ENCODE measurements at places on chromosomes 2 and 18.

GRCh38 chr2:52035391-52035790 is 1003.5 kb upstream of the NRXN1 start:
- no peak for DNase-seq

DNA sequence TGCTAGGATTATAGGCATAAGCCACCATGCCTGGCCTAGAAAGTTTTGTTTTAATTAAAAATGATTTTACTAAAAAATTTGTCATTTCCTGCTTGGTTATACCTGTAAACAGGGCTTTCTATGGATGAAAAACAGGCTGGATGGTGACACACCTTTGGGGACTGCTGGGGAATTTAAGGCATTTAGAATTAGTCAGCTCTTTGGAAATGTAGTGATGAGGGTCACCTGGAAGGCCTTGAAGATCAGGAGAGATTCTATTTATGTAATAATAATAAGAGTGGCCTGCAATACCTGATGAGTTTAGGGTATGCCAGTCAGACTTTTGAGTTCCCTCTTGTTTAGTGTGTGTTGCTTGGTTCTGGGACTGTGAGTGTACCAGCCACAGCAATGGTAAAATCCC is 51.1 kb downstream of the RALBP1 start:
- DNase-seq: no peak

- no peak for DNase-seq
Measured at GRCh38 chr18:22221350-22221749, 52.0 kb downstream of the GATA6 start.

GRCh38 chr2:24501813-24502212 is 10.8 kb downstream of the NCOA1 start:
- DNase-seq: no peak

- no peak for DNase-seq
Measured at GRCh38 chr18:2573408-2573807, 2.1 kb downstream of the NDC80 start.

Measured in stimulated activated CD4-positive, alpha-beta T cell treated with anti-CD3 and anti-CD28 coated beads, Interleukin-4, amount 100 ng/mL, for 24 hours (primary cell).